ENCODE measurements at places on chromosomes 1 and 21. TPM values are rescaled to one million over a fixed set of nuclear protein-coding genes. Genes with fewer than 3 reads are reported as not detected.

The C1QTNF12 gene
- total RNA-seq: 10.4 TPM

The FAM131C gene
- 2.8 TPM for total RNA-seq

The C1orf94 gene
- total RNA-seq: 0.50 TPM

The SLAMF6 gene
- total RNA-seq: 0.11 TPM

The NTNG1 gene
- total RNA-seq: 19.8 TPM

The TDRD5 gene
- total RNA-seq: 3.9 TPM

The TRIM67 gene
- 13.8 TPM for total RNA-seq

The GRHL3 gene
- 2.5 TPM for total RNA-seq

The PRPF38B gene
- total RNA-seq: 21.5 TPM

The ACTL8 gene
- not detected for total RNA-seq

The STYXL2 gene
- total RNA-seq: 0.94 TPM

The ADCY10 gene
- total RNA-seq: 0.33 TPM

The TMEM82 gene
- not detected for total RNA-seq

The TMPRSS15 gene
- total RNA-seq: 0.61 TPM

The PDZK1IP1 gene
- total RNA-seq: not detected

The KRTAP19-3 gene
- total RNA-seq: not detected

The C2CD2 gene
- total RNA-seq: 20.1 TPM

The LRRC3 gene
- 2.4 TPM for total RNA-seq

The HSD3B1 gene
- not detected for total RNA-seq

The TRAF3IP3 gene
- 1.1 TPM for total RNA-seq

The SDCCAG8 gene
- total RNA-seq: 73.0 TPM

The DVL1 gene
- 35.7 TPM for total RNA-seq

The RIPK4 gene
- total RNA-seq: 0.10 TPM

The HSPB7 gene
- 1.4 TPM for total RNA-seq

The KRTAP19-1 gene
- not detected for total RNA-seq

The RBM15 gene
- 33.2 TPM for total RNA-seq

The TLCD4 gene
- 29.8 TPM for total RNA-seq

The COL6A1 gene
- total RNA-seq: 316 TPM

The MMEL1 gene
- 2.9 TPM for total RNA-seq

The HEYL gene
- 3.2 TPM for total RNA-seq

The ASPM gene
- total RNA-seq: 18.3 TPM

The HCN3 gene
- 9.0 TPM for total RNA-seq

All from spinal cord (tissue), 10 donors.